ENCODE measurements at places on chromosomes 5 and 9. TPM values are rescaled to one million over a fixed set of nuclear protein-coding genes. Genes with fewer than 3 reads are reported as not detected.

Gene HRH2
- total RNA-seq: not detected

Gene IL33
- not detected for total RNA-seq

Gene ANKRA2
- total RNA-seq: 56.1 TPM

Gene SNCAIP
- not detected for total RNA-seq

Gene FYB1
- total RNA-seq: 1.3 TPM

Gene ALDH1A1
- not detected for total RNA-seq

Gene ANKRD31
- 0.10 TPM for total RNA-seq

Gene NUDCD2
- total RNA-seq: 24.4 TPM

All from B cell (primary cell).